ENCODE measurements at places on chromosomes 16 and 17.

DNA sequence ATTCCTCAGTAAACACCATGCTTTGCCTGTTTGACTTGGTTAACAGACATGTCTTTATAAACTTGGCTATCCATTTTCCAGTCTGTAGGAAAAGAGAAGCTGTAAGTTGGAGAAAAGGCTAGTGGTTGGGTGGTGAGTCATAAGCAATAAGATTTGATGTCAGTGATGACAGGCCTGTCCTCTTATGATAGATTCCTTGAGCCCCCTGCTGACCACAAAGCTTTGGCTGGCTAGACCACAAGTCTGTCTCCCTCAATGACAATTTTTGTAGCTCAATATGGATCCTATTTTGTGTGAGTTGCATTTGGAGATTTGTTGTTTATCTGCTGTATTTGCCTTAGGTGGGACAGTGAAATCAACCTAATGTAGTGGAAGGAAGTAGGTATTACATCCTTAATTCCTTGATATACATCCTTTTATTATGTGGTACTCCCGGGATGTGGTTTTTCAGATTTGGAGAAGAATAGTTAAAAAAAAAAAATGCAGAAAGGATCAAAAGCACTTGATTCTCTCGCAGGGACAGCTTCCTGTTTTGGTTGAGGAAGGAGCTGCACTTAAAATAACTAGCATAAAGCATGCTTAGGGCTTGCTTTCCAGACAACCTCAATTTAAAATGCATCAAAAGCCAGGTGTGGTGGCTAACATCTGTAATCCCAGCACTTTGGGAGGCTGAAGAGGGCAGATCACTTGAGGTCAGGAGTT, 67.4 kb downstream of the SIAH1 start:
- peak; percentile 20 for DNase-seq

DNA sequence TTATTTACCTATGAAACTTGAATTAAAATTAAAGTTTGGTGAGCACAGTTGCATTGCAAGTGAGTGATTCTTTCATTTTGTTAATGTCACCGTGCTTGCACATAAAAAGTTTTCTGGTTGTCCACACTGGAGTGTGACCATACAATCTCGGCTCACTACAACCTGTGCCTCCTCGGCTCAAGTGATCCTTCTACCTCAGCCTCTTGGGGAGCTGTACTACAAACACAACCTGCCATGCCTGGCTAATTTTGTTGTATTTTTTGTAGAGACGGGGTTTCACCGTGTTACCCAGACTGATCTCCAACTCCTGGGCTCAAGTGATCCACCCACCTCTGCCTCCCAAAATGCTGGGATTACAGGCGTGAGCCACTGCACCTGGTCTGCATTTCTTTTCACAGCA, 50.1 kb upstream of the ADCY7 start:
- DNase-seq = no peak

DNA sequence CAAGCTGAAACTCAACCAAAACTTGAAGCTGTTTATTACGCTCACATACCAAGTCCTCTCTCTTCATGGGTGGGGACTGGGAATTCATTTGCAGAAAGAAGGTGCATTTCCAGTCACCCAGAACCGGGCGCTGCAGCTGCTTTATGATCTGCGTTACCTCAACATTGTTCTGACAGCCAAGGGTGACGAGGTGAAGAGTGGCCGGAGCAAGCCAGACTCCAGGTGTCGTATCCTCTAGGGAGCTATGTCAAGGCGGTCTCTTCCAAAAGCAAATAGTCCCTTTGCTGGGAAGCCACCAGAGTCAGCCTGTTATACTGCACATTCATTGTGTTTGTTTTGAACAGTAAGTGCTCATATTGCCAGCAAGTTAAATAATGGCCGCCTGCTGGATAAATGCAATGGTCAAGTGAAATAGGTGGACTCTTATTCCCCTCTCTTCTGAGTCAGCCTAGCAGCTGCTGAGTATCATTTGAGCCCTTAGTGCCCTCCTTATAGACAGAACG, 12.7 kb downstream of the COG1 start:
- DNase-seq = no peak

- DNase-seq = no peak
Observed at GRCh38 chr17:19384723-19385391, 2.1 kb downstream of the MFAP4 start.

DNA sequence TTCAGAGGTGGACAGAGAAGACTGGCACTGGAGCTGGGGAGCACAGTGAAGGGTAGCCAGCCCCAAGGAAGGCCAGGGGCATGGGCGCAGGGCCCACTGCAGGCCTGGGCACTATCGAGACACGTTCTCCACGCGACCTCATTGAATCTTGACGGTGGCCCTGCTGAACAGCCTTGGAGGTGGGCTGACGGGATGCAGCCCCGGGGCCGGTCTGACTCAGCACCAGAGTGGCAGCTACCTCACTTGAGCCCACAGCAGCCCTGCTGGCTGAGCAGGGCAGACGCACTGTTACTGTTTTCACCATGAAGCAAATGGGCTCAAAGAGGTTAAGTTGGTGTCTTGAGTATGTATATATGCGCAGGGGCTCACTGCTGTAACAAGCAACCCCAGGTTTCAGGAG, 78.8 kb upstream of the FOXF1 start:
- no peak for DNase-seq

DNA sequence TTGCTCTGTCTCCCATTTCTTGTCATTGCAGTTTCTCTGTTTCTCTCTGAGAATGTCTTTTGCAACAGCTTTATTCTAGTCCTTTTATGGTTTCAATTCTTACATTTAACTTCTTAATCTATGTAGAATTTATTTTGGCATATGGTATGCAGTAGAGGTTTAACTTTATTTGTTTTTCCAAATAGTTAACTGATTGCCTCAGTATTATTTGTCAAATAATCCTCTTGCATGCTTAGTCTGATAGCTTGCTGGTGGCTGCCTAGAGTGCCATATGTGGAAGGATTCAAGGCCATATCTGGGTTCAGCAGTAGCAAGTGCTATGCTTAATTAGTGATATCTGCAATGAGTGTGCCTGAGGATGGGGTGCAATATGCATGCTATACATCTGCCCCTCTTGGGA, 6.9 kb downstream of the SNTB2 start:
- no peak for DNase-seq

GRCh38 chr16:79444572-79444971, 156.0 kb downstream of the MAF start:
- DNase-seq = no peak

- DNase-seq = no peak
Observed at GRCh38 chr16:89048090-89048725, 45.4 kb upstream of the ACSF3 start.

DNA sequence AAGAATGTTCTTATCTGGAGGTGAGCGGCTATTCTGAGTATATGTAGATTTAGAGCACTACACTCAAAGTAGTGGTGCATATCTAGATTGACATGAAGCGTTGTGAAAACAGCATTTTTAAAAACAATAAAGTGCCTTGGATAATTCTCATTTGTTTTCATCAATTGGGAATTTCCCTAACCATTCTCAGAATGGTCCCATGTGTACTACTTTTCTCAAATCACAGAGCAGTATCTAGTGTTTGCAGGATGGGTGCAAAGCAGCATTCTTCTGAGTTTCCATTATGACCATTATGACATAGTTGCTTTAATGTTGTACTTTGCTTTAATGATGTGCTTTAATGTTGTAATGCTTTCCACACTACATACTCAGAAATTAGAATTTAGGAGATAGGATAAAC, 16.2 kb upstream of the BCAS3 start:
- DNase-seq = no peak

DNA sequence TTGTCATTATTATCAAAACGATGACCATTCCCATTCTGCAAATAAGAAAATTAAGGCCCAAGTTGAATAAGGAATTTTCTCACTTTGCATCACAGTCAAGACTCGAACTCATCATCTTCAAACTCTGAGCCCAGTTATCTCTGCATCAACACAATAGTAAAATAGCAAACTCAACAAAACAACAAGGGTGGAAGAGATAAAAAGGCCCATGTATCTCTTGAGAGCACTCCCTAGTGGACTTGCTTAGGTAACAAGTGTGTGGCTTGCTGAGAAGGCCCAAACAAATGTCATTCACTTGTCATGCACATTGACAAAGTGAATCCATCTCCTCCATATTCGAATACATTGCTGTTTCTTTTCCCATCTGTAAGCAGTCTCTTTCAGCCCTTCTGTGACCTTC, 412.0 kb upstream of the MAF start:
- no peak for DNase-seq

GRCh38 chr17:82031885-82032627, 578 bp downstream of the RAC3 start:
- no peak for DNase-seq

GRCh38 chr17:38890410-38890746, 20.5 kb downstream of the LASP1 start:
- no peak for DNase-seq

- DNase-seq = no peak
Observed at GRCh38 chr16:22031483-22032083, 23.7 kb downstream of the MOSMO start.

DNA sequence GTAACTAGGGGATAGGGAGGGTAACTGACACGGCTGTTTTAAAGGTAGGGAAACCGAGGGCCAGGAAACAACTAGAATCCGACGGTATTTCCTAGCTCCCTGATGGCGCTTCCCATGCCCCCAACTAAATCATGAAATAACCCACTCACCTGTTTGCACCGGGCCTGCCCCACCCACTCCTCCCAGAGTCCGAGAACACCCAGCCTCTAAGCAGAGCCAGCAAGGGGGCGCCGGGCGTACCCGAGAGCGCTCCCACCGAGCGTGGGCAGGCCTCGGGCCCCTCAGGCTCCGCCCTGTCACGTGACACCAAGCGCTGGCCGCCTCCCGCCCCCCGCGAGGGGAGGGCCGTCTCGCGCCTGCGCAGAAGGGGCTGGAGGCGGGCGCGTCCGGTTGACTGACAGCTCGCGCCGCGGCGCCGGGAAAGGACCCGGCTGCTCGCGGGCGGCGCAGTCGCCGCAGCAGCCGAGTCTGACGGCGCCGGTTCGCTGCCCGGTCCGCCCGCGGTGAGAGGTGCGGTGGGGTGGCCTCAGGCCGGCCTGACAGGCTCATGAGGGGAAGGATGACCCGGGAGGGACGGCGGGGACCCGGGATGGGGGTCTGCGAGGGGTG, at the start of gene KIAA0513:
Gene KIAA0513, plus strand, starts transcription at position 447 of the 609 bp plus-strand sequence. CDS start 39,277 bp downstream, outside the sequence.
- no peak for DNase-seq

- DNase-seq = no peak
Observed at GRCh38 chr16:25895380-25895779, 203.6 kb downstream of the HS3ST4 start.

- no peak for DNase-seq
Observed at GRCh38 chr17:32152130-32152529, 9.8 kb downstream of the RHOT1 start.

- DNase-seq = no peak
Observed at GRCh38 chr17:82386881-82387704, 15.5 kb downstream of the UTS2R start.

GRCh38 chr16:1435921-1436697, 5.2 kb downstream of the PERCC1 start:
- DNase-seq = no peak

DNA sequence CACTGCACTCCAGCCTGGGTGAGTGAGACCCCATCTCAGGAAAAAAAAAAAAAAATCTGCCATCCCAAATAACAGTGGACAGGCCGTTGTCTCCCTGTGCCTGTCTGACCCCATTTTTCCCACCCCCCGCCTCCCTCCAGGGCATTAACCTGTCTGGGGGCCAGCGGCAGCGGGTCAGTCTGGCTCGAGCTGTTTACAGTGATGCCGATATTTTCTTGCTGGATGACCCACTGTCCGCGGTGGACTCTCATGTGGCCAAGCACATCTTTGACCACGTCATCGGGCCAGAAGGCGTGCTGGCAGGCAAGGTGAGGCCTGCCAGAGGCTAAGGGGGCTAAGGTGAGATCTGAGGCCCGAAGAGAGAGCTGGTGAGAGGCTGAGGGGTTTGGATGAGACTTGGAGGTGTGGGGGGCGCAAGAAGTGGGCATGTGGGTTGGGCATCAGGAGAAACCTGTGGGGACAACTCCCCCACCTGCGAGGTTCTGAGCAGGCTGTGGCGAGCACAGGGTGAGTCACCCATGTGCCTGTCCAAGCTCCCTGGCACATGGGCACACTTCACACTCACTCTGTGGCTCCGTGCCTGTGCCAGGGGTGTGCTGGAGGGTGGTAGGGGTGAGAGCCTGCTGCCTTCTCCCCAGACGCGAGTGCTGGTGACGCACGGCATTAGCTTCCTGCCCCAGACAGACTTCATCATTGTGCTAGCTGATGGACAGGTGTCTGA, 34.7 kb downstream of the ANKRD40 start:
- DNase-seq = no peak

- DNase-seq = no peak
Observed at GRCh38 chr17:56678249-56679114, 85.0 kb downstream of the NOG start.

- DNase-seq = peak; percentile 79
Observed at GRCh38 chr17:28133562-28133970, 91.1 kb downstream of the NLK start.

GRCh38 chr17:3647769-3648555, 11.4 kb downstream of the CTNS start:
- DNase-seq = no peak

Data from HS-5 (cell line).